ENCODE measurements at places on chromosomes 2 and 18.

GRCh38 chr2:96527286-96528005 lies 9.1 kb upstream of the ARID5A start:
- DNase-seq, result no peak

GRCh38 chr2:145408980-145409379 lies 889.1 kb upstream of the ZEB2 start:
- no peak for DNase-seq

- DNase-seq, result no peak
Measured at GRCh38 chr18:12091538-12092141, 2.0 kb upstream of the ANKRD62 start.

DNA sequence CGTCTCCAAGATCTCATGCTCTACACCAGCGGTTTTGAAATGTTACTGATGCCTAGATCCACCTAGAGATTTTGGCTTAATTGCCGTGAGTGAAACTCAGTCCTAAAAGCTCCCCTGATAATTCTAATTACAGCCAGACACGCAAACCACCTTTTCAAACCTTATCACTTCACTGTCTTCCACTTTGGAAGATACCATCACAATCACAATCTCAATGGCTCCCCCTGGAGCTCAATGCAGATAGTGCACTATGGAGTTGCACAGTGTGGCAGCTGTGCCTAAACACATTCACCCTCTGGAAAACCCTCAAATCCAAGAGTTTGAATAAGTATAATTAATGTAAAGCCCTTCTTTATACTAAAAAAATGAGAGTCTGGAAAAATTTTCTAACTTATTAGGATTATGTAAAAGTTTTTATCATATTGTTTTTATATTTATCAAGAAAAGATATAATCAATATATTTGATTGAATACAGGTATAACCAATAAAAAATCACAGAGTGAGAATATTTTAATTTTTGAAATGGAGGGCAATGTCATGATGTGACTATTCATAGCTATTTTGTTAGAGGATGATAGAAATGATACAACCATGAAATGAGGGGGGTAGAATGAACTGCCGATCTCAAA lies 102.9 kb upstream of the SLC8A1 start:
- DNase-seq, result peak; percentile 67

- DNase-seq, result no peak
Measured at GRCh38 chr2:196131949-196132925, 39.1 kb downstream of the STK17B start.

DNA sequence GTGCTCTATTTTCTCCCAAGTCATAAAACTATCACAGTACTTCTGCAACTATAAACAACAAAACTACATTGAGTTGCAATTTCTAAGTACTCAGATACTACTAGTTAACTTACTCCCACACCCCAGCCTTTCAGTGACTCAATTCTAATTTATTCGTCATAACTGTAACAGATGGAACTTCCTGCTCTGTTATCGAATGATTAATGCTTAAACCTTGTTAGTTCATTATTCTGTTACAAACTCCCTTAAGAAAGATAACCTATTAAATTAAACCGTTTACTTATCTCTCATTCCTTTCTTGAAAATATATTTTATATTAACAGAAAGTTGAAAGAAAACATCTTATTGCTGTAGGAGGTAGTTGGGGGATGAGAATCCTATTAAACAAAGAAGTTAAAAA lies 17.0 kb downstream of the TNFAIP6 start:
- DNase-seq, result no peak

DNA sequence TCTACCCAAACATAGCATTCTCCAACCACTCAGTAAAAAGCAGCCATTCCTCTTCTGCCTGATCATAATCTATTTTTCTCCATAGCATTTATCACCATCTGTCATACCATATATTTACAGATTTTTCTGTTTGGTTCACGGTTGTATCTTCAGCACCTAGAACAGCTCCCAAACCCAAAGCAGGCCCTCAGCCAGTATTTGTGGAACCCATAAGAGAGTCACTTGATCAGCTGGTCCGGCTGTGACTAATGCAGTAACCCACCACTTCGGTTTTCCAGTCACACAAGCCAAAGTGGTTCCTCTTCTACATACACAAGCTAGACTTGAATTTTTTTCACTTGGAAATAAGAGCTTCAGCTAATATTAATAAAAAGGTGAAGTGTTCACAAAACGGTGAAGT lies 511.6 kb upstream of the CELF4 start:
- no peak for DNase-seq

Measured in NCI-H748 treated with DMSO at 0.1 percent for 48 hours (cell line).